ENCODE measurements at places on chromosomes 6 and 20.

GRCh38 chr6:170296423-170296745, 5.5 kb upstream of the DLL1 start:
- DNase-seq: no peak

GRCh38 chr6:137286916-137287315, 67.7 kb upstream of the IFNGR1 start:
- DNase-seq: no peak

DNA sequence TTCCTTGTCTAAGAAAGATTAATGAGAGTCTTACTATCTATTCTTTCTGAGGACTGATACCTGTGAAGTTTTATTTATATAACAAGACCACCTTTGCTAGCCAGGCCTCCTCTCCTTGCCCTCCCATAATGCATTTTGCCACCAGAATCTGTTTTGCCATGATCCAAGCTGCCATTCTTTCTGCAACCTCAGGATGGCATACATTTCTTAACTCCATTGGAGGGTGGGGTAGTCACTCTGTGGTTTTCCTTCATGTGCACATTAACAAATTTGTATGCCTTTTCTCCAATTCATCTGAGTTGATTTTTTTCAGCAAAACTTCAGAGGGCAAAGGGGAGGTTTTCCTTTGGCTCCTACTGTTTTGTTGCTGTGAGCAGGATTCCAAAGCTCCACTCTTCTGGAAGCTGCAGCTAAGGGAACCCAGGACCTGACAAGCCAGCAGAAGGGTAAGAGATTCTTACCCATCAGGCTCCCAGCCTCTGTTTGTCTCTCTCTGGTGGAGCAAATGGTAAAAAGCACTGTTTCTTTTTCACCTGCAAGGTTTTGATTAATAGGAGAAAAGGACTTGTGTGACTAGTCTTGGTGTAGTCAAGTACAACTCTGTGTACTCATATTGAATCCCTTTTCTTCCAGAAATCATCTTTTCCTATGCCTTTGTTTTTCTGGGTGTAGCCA, 26.2 kb upstream of the ENPP4 start:
- no peak for DNase-seq

- DNase-seq: no peak
Observed at GRCh38 chr6:170279977-170280688, 10.7 kb downstream of the DLL1 start.

GRCh38 chr6:84867521-84867920, 103.1 kb upstream of the TBX18 start:
- DNase-seq: no peak

- DNase-seq: no peak
Observed at GRCh38 chr6:52573295-52573694, 3.6 kb downstream of the TRAM2 start.

DNA sequence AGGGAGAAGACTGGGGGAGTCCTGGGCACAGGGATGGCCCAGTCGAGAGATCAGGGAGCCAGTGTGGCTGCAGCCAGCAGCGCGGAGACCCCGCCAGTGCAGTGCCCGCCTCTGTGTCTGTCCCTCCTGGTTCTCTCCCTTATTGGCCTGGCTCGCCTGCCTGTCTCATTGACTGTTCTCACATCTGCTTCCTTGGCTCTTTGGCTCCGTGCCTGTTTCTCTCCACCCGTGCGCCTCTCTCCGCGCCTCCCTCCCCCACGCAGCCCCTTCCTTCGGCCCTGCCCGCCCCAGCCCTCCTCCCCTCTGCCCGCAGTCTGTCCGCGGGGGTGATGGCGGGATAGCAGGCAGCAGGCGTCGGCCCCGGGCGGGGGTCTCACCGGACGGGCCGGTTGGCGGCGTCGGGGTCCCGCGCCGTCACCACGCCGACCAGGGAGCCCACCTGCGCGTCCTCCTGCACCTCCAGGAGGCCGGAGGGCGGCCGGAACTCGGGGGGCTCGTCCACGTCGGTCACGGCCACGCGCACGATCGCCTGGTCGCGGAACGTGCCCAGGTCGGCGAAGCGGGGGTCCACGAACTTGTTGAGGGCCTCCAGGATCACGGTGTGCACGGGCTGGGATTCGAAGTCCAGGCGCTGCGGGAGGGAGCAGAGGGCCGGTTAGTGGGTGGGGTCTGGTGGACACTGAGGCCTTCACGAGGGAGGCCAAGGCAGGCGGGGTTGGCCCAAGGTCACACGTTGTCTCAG, 92.0 kb downstream of the CD40 start:
- no peak for DNase-seq

DNA sequence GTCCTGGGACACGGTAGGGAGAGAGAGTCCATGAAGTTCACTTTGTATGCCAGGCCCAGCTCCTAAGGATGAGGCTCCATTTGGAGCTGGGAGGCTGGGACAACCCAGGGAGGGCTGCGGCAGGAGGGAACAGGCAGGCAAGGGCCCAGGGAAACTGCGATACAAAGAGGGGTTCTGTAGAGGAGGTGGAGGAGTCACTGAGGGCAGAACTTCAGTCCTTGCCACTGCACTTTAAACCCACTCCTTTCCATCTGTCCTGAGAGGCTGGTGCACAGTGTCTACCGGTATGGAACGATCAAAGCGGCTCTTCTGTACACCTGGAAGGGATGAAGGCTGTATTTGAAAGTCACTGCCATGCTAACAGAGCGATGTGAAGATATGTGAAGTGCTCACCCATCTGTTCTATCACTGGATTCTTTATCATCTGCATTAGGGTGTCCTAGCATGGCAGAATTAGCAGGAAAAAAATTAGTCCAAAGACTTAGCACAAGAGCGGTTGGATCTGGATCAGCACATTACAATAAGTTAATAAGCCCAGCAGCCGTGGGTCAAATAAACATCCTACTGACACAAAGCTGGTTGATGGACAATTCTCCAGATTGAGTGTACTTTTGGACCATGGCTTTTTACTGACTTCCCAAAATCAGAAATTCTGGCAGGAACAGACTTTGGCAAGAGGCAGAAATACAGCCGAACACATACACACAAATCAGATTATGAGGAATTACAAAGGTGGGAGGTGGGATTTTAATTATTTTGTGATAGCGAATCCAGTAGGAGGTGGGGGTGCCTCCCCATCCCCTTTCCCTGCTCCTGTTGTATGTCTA, 20.9 kb upstream of the ZFAND3 start:
- DNase-seq: no peak
